ENCODE measurements at places on chromosomes 16 and 17. TPM values are rescaled to one million over a fixed set of nuclear protein-coding genes. Genes with fewer than 3 reads are reported as not detected.

The SSTR5 gene
- not detected for total RNA-seq

The USP43 gene
- not detected for total RNA-seq

The CNGB1 gene
- not detected for total RNA-seq

The CA7 gene
- not detected for total RNA-seq

The SLC6A4 gene
- 4.0 TPM for total RNA-seq

The CHD9NB gene
- 2.7 TPM for total RNA-seq

The TEKT5 gene
- 0.13 TPM for total RNA-seq

The AKAP10 gene
- total RNA-seq = 27.8 TPM

The CIBAR2 gene
- not detected for total RNA-seq

The TRPV3 gene
- total RNA-seq = 2.3 TPM

All from smooth muscle cell of the pulmonary artery (primary cell).